Cardiac ventricle fibroblast (primary cell): ENCODE measurements at places on chromosomes 5 and 9. TPM values are rescaled to one million over a fixed set of nuclear protein-coding genes. Genes with fewer than 3 reads are reported as not detected.

Gene SLC31A2
- total RNA-seq = 3.0 and 3.7 TPM in 2 replicates

Gene PPIP5K2
- total RNA-seq = 30.3 and 48.0 TPM in 2 replicates

Gene EIF4E1B
- total RNA-seq = not detected in 2 replicates

Gene PDE6A
- not detected in 2 replicates for total RNA-seq

Gene SPATA31C1
- not detected in 2 replicates for total RNA-seq

Gene PCDHB10
- 0.56 and 1.2 TPM in 2 replicates for total RNA-seq

Gene PCDHGA10
- 8.7 and 11.3 TPM in 2 replicates for total RNA-seq

Gene FOXD4L5
- total RNA-seq = 0.37 TPM in 1 of 2 replicates, not detected in the other

Gene SURF6
- 14.2 and 22.4 TPM in 2 replicates for total RNA-seq

Gene CD14
- total RNA-seq = 0.15 and 1.3 TPM in 2 replicates

Gene ZNF483
- 0.68 and 2.6 TPM in 2 replicates for total RNA-seq
